ENCODE measurements at places on chromosomes 1 and 21.

DNA sequence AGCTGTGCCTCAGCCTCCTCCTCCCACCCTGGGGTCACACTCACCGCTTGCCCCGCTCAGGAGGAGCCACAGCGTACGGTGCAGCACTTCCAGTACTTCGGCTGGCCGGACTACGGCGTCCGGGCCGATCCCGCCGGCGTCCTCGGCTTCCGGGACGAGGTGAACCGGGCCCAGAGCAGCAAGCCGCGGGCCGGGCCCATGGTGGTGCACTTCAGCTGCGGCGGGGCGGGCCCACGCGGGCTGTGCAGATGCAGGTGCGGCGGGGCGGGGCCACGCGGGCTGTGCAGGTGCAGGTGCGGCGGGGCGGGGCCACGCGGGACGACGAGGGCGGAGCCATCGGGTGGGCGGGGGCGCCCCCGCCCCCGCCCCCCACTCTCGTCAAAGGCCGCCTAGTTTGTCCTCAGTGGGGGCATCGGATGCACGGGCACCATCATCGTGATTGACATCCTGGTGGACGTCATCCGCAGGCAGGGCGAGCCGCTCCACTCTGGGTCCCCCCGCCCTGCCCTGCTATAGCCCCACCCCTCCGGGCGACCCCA is 5.5 kb downstream of the RNF223 start:
- peak; percentile 65 for DNase-seq

DNA sequence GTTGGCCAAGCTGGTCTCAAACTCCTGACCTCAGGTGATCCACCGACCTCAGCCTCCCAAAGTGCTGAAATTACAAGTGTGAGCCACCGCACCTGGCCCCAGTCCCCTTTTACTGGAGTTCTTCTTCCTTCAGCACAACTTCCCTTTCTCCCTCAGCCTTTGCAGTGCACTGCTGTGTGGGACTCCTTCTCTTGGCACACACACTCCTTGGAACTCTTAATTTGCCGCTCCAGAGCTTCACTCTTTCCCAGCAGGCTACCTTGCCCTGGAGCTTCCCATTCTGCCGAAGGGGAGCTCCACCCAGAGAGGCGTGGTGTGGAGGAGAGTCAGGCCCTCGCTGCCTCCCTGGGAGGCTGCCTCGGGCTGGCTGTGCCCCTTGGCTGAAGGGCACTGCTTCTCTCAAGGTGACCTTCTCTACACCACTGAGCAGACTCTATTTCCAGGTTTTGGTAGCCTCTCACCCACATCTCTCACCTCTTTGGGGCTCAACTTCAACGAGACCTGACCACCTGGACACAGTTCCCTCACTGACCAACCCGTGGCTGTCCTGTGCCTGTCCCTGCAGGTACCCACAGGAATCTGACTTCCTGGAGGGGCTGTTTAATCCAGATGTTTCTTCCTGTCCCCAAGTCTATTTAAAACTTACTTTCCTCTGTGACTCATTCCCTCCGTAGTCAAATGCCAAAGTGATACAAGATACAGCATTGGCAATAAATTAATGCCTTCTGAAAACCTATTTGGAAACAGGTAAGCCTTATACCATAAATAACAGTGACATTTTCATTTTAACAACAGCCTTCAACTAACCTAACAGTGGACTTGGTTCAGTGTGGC is 227.3 kb upstream of the KIAA0040 start:
- no peak for DNase-seq

DNA sequence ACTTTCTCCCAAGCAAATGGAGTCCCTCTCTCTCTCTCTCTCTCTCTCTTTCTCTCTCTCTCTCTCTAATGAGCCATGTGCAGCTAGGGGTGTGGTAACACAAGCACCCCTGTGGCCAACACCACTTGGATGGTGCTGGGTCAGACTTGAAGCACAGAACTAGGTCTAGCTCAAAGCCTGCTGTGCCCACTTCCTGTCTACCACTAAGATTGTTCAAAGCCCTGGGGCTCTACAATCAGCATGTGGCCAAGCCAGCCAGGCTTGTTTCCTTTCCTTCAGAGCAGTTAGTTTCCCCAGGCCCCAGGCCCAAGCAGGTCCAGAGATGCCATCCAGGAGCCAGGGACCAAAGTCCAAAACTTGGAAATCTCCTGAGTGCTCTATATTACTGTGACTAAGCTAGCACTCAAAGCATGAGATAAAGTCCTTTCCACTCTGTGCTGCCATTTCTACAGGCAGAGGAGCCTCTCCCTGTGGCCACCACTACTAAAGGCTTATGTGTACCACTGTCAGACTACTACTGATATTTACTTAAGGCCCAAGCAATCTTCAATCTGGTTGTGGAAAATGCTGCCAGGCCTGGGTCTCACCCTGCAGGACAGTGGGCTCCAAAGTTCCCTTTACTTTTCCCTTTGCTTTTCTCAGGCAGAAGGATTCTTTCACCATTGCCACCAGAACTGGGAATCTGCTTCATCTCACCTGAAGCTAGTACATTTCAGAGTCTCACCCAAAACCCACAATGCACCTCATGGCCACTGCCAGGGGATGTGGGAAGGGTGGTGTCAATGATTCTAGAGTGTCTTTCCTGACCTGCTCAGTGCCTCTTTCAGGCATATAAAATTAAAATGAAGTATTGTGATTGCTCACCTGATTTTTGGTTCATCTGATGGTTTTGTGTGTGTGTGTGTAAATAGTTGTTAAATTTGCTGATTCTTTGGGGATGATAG is 999.5 kb downstream of the NCAM2 start:
- DNase-seq: no peak

GRCh38 chr1:7379441-7379971 is 391.6 kb upstream of the VAMP3 start:
- no peak for DNase-seq

- no peak for DNase-seq
Measured at GRCh38 chr1:12433323-12434053, 184.5 kb downstream of the DHRS3 start.

GRCh38 chr1:14850563-14850962 is 252.1 kb downstream of the KAZN start:
- no peak for DNase-seq

Measured in activated CD4-positive, alpha-beta T cell treated with anti-CD3 and anti-CD28 coated beads, Interleukin-2, amount 50 U/mL, for 1 hour (primary cell).